ENCODE measurements at places on chromosomes 1 and 21. TPM values are rescaled to one million over a fixed set of nuclear protein-coding genes. Genes with fewer than 3 reads are reported as not detected.

DNA sequence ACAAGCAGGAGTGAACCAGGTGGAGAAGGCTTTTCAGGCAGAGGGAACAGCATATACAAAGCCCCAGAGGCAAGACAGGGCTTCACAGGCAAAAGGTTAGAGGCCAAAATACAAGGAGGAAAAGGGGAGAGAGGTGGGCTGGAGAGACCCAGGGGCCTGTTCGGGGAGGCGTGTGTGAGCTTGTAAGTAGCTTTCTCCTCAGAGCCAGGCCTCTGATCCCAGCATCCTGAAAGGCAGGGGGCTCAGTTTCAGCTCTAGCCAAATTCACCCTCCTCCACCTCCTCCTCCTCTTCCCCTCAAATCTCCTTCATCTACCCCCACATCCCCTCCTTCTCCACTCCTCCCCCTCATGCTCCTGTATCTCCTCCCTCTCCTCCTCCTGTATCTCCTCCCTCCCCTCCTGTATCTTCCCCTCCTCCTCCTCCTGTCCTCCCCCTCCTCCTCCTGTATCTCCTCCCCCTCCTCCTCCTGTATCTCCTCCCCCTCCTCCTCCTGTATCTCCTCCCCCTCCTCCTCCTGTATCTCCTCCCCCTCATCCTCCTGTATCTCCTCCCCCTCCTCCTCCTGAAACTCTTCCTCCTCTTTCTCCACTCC is 148.6 kb downstream of the ST6GALNAC5 start:
- DNase-seq = no peak

DNA sequence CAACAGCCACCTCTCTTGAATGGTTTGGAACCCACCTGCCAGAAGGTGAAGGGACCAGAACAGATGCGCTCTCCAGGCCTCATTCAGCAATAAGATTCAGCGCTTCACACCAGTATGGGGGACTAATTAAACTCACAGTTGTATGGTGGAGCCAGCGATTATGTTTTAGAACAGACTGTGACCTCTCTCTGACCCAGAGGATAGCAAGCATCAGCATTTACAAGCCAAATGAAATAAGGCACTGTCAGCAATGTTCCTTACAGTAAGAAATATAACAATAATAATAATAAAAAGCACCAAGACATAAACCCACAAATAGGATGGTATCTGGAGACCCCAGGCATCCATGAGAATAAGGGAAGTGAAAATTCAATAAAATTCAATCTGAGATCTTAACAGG is 6.9 kb upstream of the CDC42BPA start:
- no peak for DNase-seq

DNA sequence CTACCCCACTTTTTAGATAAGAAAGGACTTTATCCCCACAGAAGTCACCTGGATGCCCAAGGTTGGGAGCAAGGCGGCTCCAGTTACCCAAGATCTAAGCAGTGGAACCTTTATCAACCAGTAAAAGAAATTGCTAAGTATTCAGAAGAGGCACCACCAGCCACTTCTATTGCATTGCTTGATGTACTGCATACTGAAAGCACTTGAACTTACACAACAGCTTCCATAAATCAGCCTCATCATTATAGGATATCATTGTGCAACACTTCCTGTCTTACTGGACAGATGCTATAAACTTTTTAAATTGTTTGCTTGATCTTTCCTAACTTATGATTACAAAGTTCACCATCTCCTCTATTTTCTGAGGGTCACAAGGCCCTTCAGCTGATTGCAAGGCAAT is 642.7 kb upstream of the CXADR start:
- no peak for DNase-seq

GRCh38 chr1:17582124-17582774 is 42.8 kb downstream of the ARHGEF10L start:
- DNase-seq = no peak

DNA sequence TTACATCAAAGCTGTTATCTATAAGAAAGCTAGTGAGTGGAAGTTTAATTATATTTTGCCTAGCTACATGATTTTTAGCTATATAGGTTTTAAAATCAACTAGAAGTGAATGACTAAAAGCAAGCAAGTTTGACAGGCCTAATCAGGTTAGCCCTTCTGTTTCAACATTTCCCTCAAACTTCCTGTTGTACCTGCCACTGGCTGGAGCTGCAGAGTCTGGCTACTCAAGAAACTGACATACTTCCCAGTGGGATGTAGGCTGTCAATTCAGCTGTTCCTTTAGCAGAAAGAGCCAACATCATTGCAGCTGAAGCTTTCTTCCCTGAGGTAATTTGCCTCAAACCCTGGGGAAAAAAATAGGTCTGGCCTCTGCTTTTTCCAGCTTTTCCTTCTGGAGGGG is 87.1 kb upstream of the TNR start:
- no peak for DNase-seq

- DNase-seq = no peak
Measured at GRCh38 chr1:159921251-159921650, 4.1 kb downstream of the TAGLN2 start.

DNA sequence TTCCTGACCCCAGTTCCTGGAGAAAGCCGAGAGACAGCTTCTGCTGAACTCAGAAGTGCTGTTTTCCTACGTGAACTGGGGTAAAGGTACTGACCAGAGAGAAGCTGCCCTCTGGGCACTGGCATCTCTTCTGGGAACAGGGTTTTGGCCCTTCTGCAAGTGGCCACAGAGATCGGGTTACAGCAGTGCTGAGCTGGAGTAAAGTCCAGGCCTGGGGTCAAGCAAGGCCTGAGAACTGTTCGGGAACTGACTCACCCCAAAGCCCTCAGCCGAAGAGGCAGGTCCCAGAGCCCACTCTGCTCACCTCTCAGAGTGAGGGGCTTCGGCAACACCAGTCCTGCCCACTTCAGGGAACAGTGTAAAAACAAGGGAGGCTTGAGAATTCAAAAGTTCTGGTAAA is 177.2 kb upstream of the RUNX1 start:
- peak; percentile 39 for DNase-seq

DNA sequence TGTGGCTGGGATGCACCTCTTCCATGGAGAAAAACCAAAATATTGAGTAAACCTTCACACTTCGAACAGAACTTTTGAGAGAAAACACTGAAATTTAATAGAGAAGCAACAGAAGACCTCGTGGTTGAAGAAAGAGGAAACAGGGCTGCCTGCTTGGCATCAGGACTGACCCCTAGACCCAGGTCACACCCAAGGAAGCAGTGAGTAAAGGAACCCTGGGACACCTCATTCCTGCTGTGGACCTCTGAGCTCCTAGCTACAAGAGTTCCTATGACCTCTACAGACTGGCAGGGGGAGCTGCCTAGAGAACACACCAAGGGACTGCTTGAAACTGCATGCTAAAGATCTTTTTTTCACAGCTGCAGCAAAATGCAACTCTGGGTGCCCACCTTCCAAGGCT is 67.8 kb downstream of the FASLG start:
- DNase-seq = no peak

The CELA2B gene
- polyA plus RNA-seq = 0.26 TPM

The MTARC2 gene
- polyA plus RNA-seq = 58.2 TPM

The SLC6A9 gene
- 12.1 TPM for polyA plus RNA-seq

All from cardiac muscle cell (in vitro differentiated cells and primary cell).